Stimulated activated CD4-positive, alpha-beta T cell treated with anti-CD3 and anti-CD28 coated beads, TNF-alpha, amount 100 ng/mL, for 48 hours (primary cell): ENCODE measurements at places on chromosomes 4 and X.

- peak; percentile 16 for DNase-seq
Observed at GRCh38 chr4:123564758-123565346, 168.3 kb downstream of the SPRY1 start.

DNA sequence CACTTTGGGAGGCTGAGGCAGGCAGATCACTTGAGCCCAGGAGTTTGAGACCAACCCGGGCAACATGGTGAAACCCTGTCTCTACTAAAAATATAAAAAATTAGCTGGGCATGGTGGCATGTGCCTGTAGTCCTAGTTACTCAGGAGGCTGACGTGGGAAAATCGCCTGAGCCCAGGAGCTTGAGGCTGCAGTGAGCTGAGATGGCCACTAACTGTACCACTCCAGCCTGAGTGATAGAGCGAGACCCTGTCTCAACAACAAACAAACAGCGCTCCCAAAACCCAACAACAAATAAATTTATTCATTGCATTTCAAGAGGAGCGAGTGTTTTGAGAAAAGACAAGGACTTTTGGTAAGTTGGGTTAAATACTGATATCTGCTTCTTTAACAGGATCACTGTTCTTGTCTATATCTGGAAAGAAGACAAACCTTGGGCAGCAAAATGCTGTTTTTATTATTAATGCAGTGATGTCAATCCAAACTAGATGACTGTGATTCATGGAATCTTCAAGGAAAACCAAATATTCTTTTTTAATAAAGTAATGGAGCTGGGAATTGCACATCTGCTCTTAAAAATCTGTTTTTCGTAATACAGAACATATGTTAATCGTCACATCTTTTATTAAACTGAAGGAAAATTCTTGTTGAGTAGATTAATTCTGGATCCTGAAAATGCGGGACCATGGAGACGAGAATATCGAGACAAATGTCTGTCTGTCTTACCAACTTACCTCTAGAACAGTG lies 90.8 kb upstream of the LIMCH1 start:
- DNase-seq, result no peak

DNA sequence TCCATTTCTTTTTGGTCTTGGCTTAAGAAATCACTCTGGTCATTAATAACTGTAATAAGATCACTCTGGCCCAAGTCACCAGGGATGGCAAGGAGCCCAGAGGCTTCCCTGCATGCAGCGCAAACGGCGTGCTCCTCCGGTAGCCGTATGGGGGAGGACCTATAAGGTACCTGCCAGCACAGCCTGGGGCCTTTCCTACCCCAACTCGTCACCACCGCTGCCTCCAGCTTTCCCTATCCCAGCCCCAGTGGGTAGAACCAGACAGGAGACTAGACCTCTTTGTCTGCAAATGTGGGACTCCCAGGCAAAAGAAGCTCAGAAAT lies 25.9 kb downstream of the HAND2 start:
- no peak for DNase-seq

DNA sequence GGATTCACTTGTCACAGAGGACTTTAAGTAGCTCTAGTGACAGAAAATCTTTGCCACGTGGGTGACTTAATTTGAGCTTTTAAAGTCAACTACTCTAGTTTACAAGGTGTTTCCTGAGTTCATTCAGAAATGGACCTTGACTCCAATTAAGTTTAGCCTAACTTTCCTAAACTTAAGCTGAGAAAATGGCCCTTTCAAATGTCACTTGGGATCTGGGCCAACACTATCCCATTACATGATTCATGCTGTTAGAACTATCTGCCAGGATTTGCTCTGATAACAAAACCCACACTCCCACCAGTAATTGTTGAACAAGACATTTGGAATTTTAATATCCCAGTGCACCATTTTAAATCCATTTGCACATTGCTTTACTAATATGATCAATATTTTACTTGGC lies 40.8 kb downstream of the C4orf46 start:
- DNase-seq, result no peak
